ENCODE measurements at places on chromosomes 4 and X.

- DNase-seq: no peak
These were observed 1639.0 kb upstream of the IGFBP7 start for GRCh38 chr4:58749206-58749605.

GRCh38 chrX:19883878-19884277 is 3.5 kb downstream of the SH3KBP1 start:
- DNase-seq: no peak

DNA sequence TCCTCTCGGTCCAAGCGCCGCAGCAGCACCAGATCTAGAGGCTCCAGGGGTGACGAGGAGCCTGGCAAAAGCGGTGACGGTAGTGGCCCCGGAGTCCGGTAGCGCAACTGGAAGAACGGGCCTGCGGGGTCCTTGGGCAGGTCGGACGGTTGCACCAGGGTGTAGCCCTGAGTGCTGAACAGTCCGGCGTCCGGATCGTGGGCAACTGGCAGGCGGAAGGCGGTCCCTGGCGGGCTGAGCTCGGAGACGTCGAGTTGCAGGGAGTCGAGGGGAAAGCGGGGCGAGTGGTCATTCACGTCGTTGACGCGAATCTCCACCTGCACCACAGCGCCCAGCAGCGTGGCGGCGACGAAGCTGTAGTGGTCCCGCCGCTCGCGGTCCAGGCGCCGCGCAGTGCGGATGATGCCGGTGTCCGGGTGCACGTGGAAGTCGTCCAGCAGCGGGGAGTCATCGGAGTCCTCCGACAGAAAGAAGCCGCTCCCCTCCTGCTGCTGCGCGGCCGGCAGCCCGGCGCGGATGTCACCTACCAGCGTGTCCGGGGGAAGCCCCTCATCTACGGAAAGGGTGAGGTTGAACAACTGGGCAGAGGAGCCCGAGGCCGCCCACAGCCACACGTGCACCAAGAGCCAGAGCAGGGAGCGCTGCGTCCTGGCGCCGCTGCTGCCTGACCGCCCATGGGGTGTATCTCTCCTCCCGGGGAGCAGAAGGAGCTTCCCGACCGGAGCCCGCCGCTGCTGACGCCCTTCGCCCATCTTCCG is 837 bp downstream of the DCHS2 start:
- no peak for DNase-seq

DNA sequence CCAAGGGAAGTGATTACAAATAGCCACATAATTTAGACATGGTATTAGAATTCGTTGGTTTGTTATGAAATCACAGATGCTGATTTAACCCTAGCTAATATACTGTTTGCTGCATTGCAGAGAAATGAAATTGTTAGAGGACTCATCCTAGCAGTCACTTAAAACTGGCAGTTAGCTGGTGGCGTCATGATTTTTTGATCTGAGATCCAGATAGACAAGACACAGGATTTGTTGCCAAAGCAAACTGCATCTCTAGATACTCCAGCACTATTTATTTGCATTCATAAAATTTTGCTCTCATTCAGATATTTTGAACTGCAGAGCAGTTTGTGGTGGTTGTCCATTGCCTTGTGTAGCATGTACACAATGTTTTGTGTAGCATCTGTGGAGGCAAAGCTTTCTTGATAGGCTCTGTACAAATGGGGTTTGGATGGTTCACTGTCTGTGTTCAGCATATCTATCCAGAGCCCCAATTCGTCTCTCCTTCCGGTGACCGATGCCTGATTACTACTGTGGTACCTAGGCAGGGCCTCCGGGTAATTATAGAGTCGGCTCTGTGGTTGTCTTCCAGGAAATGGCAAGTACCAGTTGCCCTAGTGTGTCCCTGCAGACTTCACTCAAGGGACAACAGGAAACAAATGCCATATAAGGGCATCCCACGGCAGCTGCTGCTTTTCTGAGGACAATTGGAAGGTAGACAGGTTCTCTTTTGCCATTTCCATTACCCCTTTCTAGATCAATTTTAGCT is 30.1 kb upstream of the SPARCL1 start:
- no peak for DNase-seq

GRCh38 chr4:76590798-76591281 is 155.8 kb downstream of the SHROOM3 start:
- no peak for DNase-seq

DNA sequence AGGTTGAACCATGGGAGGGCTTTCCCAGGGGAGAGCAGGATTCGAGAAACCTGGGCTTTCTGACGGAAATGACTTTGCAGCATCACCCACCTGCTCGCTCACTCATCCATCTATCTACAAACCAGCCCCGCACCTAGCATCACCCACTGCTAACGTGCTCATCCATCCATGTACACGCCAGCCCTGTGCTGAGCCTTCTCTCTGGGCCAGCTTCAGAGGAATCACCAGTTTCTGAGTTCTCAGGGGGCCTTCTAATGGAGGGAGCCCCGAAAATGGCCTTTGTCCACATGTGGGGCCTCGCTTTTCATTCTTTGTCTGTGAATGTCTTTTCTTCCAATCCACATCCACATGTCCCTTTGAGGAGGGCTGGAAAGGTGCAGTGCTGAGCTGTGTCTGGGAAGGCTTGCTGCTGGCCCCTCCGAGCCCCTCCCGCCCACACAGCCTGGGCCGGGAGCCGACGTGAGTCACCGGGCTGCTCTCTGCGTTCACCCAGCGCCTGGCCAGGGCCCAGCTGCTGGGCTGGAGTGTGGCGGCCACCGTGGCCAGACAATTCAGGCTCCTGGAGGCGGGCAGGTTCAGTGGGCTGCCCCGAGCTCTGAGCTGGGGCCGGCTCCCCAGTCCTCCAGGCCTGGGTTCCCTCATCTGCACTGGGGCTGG is 14.7 kb downstream of the SORCS2 start:
- no peak for DNase-seq

GRCh38 chrX:42824541-42824940 is 46.6 kb upstream of the PPP1R2C start:
- no peak for DNase-seq

DNA sequence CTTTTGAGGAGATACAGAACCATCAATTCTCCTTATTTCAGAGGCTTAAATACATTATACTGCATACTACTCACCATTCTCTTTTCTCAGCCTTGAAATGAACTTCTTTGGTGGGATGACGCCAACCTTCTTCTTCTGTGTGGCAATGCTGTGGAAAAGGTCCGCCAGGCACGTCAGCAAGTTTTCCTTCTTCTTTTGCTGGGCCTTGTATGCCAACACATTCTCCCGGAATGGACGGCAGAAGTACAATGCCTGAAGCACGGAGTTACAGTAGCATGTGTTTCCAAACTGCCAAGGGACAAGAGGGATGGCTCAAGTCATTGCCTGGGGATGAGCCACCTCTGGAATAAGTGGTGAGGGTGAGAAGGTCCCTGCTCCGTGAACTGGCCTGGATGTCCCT is 31.2 kb downstream of the USP46 start:
- DNase-seq: no peak

- DNase-seq: no peak
These were observed 114.0 kb upstream of the PJA1 start for GRCh38 chrX:69279234-69279633.

DNA sequence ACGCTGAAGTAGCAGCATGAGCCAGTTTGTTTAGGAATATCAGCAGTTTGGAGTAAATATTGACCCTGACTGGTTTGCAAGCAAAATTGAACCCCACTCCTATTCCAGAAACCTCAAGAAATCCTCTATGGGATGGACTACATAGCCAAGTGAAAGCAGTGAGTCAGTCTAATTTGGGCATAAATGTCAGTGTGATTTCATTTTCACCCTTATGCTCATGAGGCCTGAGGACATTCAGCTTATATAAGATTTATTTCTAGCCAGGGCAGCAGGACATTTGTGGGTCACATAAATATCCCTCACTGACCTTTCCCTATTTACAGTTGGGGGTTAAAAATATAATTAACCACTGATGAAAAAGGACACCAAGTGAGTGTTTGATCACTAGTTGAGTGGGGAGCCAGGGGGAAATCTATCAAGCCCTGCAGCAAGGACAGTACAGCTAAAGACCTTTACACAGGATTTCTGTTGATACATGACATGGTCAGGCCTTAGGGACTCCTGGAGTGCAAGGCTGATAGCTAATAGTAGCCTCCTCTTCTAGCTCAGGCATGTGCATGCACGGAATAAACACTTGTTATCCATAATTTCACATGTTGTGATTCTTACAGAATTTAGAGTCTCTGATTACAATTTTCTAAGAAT is 996.9 kb upstream of the GRIA3 start:
- no peak for DNase-seq

DNA sequence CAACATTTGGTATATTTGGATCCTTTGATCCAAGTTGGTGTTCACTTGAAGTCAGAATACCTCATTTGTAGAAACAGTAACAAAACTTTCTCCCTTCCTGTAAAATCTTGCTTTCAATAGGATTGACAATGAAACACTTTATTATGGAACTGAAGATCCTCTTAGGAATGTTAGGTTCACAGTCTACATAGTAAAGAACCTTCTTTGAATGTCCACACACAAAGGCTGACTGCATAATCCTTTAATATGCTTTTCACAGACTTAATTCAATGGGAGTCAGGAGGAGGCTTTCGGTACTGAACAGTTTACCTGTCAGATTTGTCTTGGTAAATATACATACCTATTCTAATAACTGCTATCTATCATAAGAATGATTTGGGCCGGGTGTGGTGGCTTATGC is 188.5 kb downstream of the SPRY1 start:
- no peak for DNase-seq

GRCh38 chrX:147376601-147377422 is 534.9 kb upstream of the FMR1 start:
- DNase-seq: no peak

DNA sequence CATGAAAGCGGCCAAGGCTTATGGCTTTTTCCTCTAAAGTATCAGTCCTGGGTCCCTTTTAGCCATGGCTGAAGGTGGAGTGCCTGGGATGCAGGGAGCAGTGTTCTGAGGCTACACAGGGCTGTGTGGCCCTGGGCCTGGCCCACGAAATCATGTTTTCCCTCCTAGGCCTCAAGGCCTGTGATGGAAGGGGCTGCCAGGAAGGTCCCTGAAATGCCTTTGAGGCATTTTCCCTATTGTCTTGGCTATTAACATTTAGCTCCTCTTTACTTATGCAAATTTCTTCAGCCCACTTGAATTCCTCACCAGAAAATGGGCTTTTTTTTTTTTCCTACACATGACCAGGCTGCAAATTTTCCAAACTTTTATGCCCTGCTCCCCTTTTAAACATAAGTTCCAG is 657.0 kb downstream of the DACH2 start:
- no peak for DNase-seq

- DNase-seq: no peak
These were observed 1989.0 kb downstream of the C4orf33 start for GRCh38 chr4:131084997-131085396.

DNA sequence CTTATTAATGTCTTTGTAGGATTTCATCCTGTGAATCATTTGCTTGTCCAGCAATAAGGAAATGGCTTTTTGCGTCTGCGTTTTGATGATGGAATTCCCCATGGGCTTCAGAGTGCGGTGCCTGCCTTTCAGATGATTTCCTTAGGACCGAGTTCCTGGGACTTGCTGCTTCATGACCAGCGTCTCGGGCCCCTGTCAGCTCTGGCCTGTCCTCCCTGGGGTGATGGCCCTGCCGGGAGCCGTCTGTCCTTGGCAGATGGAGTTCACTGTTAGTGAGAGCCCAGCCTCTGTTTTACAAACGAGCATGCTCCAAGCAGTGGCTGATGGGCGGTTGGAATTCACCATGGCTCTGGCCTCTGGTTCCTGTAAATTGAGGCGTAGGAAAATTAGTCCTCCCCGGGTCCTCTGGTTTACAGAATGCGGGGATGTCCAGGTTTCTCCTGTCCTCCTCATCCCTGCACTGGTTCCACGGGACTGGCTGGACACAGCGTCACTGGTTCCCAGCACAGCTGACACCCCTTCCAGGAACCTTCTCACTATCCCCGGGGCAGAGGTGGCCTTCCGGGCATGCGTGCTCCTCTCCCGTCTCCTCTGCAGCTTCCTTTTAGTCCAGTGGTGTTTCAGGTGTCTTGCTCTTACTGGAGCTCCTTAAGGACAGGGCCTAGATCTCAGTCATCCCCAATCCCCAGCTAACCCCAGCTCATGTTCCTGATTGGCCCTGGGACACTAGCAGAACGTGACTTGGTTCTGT is 34.9 kb downstream of the TBC1D14 start:
- no peak for DNase-seq

- no peak for DNase-seq
These were observed 356.2 kb upstream of the GATB start for GRCh38 chr4:152117054-152117453.

- no peak for DNase-seq
These were observed 13.8 kb upstream of the CDKL2 start for GRCh38 chr4:75644095-75644494.

- DNase-seq: no peak
These were observed 98.2 kb downstream of the KLHL8 start for GRCh38 chr4:87122252-87122651.

DNA sequence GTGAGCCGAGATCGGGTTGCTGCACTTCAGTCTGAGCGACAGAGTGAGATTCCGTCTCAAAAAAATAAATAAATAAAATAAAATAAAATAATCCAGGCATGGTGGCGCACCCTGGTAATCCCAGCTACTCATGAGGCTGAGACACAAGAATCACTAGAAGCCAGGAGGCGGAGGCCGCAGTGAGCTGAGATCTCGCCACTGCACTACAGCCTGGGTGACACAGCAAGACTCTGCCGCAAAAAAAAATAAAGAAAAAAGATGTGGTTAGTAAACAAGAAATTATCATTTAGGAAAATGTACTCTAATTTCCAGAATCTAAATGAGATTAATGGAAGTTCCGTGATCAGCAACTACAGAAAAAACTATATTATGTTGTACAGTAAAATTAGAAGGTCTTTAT is 14.5 kb upstream of the LRBA start:
- DNase-seq: no peak

DNA sequence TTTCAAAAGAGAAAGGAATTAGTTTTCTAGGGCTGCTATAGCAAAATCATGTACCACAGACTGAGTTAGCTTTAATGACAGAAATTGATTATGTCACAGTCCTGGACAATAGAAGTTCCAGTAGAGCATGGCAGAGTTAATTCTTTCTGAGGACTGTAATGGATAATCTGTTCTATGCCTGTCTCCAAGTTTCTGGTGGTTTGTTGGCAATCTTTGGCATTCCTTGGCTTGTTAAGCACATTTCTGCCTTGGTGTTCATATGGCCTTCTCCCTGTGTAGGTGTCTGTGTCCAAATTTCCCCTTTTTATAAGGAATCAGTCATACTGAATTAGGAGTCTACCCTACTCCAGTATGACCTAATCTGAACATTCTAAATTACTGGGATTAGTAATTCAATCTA is 336.1 kb upstream of the PABPC4L start:
- no peak for DNase-seq

GRCh38 chr4:17817027-17817426 is 6.2 kb downstream of the NCAPG start:
- DNase-seq: no peak

DNA sequence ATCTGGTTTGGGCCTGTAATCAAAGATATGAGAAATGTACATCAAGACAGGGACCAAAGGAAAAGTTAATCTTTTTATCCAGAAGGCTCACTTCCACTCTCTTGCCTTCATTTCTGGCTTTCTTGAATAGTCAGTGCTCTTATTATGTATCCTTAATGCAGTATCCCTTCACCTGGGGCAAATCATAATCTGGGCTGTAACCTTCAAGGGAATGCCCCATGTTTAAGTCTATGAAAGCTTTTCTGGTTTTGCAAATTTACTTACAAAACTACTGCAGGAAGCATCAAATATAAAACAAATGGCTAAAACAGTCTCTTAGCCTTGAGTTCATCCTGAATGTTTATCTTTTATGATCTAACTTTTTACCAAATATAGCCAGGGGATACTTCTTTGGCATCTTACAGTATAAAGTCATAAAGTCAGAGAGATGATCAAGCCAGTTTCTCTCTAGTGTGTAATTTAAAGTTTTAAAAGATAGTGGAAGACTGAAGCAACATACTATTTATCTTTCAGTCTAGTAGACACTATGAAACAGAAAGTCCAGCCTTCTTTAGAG is 1214.8 kb downstream of the STIM2 start:
- DNase-seq: no peak

All from activated naive CD8-positive, alpha-beta T cell treated with anti-CD3 and anti-CD28 coated beads, Interleukin-2, amount 50 U/mL, for 16 hours (primary cell).